Tibial nerve (tissue), 4 donors: ENCODE measurements at places on chromosomes 1 and 21. TPM values are rescaled to one million over a fixed set of nuclear protein-coding genes. Genes with fewer than 3 reads are reported as not detected.

CAMSAP2 gene
- total RNA-seq: 30.0 TPM

LYSMD1 gene
- total RNA-seq: 13.2 TPM

DNA sequence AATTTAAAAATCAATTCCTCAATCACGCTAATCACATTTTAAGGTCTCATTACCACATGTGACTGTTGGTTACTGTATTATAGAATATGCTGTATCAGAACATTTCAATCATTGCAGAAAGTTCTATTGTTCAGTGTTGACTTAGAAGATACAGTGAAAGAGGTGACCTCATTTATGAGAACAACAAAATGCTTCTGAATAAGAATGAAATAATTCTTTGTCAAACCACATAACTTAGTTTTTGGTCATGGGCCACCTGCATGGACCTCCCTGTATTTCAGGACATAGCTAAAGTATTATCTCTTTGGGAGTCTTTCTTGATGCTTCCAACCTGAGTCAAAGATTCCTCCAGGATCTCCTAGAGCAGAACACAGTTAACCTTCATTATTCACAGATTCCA, 22.3 kb downstream of the MFSD2A start:
- no peaks in the 10 kb centered on the region for H3K4me1 ChIP-seq
- no peak overlapping the region for H3K4me3 ChIP-seq
- H3K36me3 ChIP-seq: no peaks in the 10 kb centered on the region
- no peak overlapping the region for H3K27ac ChIP-seq
- no peak for DNase-seq

- no peak overlapping the region for H3K4me3 ChIP-seq
- no peaks in the 10 kb centered on the region for H3K27me3 ChIP-seq
- no peaks in the 10 kb centered on the region for H3K4me1 ChIP-seq
- no peak overlapping the region for H3K27ac ChIP-seq
- DNase-seq: no peak
Measured at GRCh38 chr1:185601189-185601588, 133.0 kb upstream of the HMCN1 start.

- no peaks in the 10 kb centered on the region for H3K36me3 ChIP-seq
- H3K4me3 ChIP-seq: no peak overlapping the region
- no peaks in the 10 kb centered on the region for H3K27me3 ChIP-seq
- no peak for DNase-seq
- H3K4me1 ChIP-seq: peaks cover 48% of the 10 kb centered on the region
Measured at GRCh38 chr1:39131940-39132339, 72.6 kb upstream of the MACF1 start.

DNA sequence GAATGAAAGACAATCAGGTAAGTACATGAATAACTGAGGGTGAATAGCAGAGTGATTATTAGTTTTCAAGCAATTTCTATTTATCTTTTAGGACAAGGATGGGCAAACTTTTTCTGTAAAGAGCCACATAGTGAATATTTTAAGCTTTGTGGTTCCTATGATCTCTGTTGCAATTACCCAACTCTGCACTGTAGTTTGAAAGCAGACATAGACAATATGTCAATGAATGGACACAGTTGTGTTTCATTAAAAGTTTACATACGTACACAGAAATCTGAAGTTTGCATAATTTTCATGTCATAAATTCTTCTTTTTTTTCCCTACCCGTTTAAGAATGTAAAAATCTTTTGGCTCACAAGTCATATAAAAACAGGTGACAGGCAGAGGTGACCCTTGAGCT, 71.4 kb downstream of the ZNF281 start:
- no peak overlapping the region for H3K4me3 ChIP-seq
- no peak for DNase-seq
- H3K36me3 ChIP-seq: no peaks in the 10 kb centered on the region
- H3K4me1 ChIP-seq: no peaks in the 10 kb centered on the region
- no peak overlapping the region for H3K27ac ChIP-seq

- DNase-seq: peak; percentile 65
- no peaks in the 10 kb centered on the region for H3K27me3 ChIP-seq
- no peaks in the 10 kb centered on the region for H3K4me1 ChIP-seq
Measured at GRCh38 chr1:19344372-19344810, 32.3 kb downstream of the SLC66A1 start.

DNA sequence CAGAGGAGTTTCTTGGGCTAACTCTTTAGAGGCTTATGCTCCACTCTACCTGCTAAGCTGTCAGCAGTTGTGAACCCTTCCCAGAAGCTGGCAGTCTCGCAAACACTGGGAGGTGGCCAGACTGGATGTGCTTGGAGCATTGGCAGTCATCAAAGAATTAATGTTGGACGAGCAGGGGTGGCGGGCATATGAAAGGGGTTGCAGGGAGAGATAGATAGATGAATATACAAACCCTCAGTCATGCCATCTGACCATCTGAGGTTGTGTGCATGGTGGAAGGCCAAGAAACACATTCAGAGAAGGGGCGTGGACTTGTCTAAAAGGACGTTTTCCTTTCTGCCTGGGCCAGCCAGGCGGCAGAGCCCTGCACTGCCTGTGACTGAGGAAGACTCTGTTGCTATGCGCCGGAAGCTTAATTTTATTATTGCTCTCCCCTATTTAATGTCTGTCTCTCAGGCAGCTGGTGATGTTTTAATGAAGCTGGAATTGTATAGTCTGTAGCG, 164.4 kb downstream of the PBX1 start:
- H3K36me3 ChIP-seq: no peaks in the 10 kb centered on the region
- H3K27me3 ChIP-seq: no peaks in the 10 kb centered on the region
- no peak overlapping the region for H3K27ac ChIP-seq
- no peak overlapping the region for H3K4me3 ChIP-seq

DNA sequence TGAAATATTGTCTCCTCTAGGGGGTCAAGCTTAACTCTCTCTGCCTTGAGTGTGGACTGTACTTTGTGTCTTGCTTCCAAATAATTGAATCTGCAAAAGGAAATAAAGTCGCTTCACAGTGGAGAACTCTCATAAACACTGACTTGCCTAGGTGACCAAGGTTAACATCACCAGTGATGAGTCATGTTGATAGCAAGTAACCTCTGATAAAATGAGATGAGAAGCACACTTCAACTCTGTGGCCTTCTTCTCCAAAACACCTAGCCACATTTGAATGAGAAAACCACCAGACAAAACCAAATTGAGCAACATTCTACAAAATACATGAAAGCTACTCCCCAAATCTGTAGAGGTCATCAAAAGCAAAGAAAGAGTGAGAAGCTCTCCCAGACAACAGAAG, 37.6 kb downstream of the PDE4B start:
- H3K36me3 ChIP-seq: no peaks in the 10 kb centered on the region
- DNase-seq: no peak
- H3K4me3 ChIP-seq: no peak overlapping the region
- no peaks in the 10 kb centered on the region for H3K4me1 ChIP-seq
- no peak overlapping the region for H3K27ac ChIP-seq

GRCh38 chr1:201525193-201525778, 13.6 kb upstream of the NAV1 start:
- H3K27me3 ChIP-seq: no peaks in the 10 kb centered on the region
- H3K4me1 ChIP-seq: peaks cover 2% of the 10 kb centered on the region
- no peak overlapping the region for H3K4me3 ChIP-seq
- H3K27ac ChIP-seq: no peak overlapping the region
- DNase-seq: no peak
- H3K36me3 ChIP-seq: no peaks in the 10 kb centered on the region
